OCI-LY7 (cell line): ENCODE measurements at places on chromosomes 13 and 19. TPM values are rescaled to one million over a fixed set of nuclear protein-coding genes. Genes with fewer than 3 reads are reported as not detected.

GRCh38 chr19:38134540-38135149 is 89.4 kb downstream of the DPF1 start:
- peak; percentile 57 for DNase-seq

GRCh38 chr13:97627566-97627965 is 193.6 kb downstream of the RAP2A start:
- DNase-seq = no peak

Gene ZNF135
- total RNA-seq = not detected in 2 replicates

DNA sequence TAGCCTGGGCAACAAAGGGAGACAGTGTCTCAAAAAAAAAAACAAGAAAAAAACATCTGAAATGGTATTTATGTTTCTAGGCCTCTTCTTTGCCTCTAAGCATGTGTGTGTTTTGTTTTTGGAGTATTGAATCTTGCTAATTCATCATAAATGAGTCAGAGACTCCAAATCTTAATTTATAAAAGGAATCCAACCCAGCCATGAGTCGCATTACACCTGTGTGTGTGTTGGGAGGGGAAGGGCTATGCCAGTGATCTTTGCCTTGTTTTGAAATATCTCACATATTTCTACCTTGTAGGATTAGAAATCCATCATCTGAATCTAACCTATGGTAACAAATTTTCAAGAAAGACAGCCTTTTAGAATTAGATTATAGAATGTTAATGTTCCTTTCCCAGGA is 4.0 kb downstream of the ZNF331 start:
- DNase-seq = no peak

- no peak for DNase-seq
Observed at GRCh38 chr19:13024951-13025697, 29.8 kb downstream of the NFIX start.

Gene CEACAM16
- total RNA-seq = not detected in 2 replicates
